ENCODE measurements at places on chromosomes 3 and 15. TPM values are rescaled to one million over a fixed set of nuclear protein-coding genes. Genes with fewer than 3 reads are reported as not detected.

GRCh38 chr3:124492824-124493223, 237.4 kb upstream of the UMPS start:
- no peak for DNase-seq

The OR4M2 gene
- not detected for polyA plus RNA-seq

The CCDC9B gene
- 50.5 TPM for polyA plus RNA-seq

The LIPH gene
- polyA plus RNA-seq = not detected

- no peak for DNase-seq
Measured at GRCh38 chr3:18012436-18012835, 270.0 kb upstream of the TBC1D5 start.

The DNASE1L3 gene
- 0.18 TPM for polyA plus RNA-seq

The RPUSD3 gene
- polyA plus RNA-seq = 55.2 TPM

DNA sequence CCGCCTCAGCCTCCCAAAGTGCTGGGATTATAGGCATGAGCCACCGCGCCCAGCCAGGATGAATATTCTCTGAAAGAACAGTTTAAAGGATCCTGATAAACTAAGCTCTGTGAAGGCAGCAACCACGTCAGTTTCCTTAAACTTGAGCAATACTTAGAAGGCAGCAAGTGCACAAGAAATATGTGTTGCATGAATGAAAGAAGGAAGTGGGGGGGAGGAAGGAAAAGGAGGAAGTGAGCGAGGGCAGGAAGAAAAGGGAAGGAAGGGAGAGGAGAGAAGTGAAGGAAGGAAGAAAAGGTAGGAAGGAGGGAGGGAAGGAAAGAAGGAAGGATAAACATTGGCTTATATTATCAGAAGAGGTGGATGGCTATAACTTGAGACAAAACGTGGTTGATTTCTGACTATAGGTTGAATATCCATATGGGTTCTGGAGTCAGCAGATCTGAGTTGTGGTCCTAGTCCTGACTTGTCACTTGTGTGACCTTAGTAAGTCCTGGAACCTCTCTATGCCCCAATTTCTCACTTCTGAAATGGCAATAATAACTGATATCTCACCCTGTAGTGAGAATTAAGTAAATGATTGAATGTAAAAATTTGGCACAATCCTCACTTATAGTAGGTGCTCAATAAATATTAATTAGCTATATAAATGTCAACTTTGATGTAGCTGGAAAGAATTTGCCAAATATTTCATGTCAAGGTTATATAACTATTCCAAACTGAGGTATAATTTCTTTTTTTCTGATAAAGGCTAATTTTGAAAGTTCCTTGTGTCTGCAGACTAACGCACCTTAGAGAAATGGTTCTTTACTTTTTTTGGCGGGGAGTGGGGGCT, 12.0 kb upstream of the SEMA4B start:
- DNase-seq = no peak

The KLHL24 gene
- 3.3 TPM for polyA plus RNA-seq

- DNase-seq = no peak
Measured at GRCh38 chr3:74282202-74282601, 332.3 kb downstream of the CNTN3 start.

GRCh38 chr15:58074452-58074851, 8.9 kb upstream of the ALDH1A2 start:
- DNase-seq = no peak

GRCh38 chr3:24367664-24368264, 126.9 kb downstream of the THRB start:
- no peak for DNase-seq

DNA sequence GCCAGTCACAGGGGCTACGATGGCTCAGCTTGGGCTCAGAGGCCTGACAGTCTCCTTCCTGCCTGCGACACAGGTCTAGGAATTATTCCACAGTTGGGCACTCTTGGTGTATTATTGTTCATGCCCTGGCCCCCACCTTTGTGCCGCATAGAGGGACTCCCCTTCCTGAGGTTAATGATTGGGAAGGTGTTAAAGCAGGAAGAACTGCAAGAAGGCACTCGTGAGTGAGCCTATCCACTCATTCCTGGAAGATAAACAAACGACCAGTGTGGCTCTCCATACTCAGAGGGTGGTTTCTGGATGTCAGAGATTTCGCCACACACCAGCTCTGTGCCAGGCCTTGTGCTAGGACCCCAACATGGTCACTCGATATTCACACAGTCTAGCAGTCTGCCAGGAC, 12.3 kb downstream of the LIPC start:
- no peak for DNase-seq

DNA sequence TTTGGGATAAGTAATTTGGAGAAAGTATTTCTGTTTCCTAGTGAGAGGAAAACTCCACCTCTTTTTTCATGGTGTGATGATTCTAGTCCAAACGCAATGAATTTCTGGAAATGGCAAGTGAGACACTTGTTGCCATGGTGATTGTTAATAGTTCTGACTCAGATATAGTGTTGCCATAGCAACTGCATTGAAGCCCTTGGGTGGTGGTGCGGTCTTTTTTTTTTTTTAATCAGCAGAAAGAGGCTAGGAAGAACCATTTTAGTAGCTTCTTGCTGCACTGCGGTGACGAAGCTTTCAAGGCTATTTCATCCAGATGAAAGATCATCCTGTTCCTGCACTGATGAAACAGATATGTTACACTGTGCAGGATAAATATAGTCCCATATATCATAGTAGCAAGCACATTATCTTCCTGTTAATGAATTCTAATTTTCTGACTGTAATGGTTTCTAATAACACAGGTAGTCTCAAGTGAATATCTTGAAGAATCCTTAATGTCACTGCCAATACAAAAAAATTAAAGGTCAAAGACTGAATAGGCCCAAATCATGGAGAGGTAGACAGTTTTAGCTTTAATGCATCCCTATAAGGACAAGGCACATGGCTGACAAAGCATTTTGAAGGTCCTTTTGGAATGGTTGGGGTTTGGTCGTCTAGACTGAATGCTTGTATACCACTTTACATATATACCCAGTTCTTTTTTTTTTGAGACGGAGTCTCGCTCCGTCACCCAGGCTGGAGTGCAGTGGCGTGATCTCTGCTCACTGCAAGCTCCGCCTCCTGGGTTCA, 125.1 kb upstream of the ZBTB20 start:
- DNase-seq = no peak

GRCh38 chr3:140290105-140290504, 355.1 kb downstream of the CLSTN2 start:
- DNase-seq = no peak

- no peak for DNase-seq
Measured at GRCh38 chr3:106398891-106399600, 530.2 kb upstream of the CBLB start.

- DNase-seq = no peak
Measured at GRCh38 chr15:83327041-83327440, 42.6 kb upstream of the BNC1 start.
